ENCODE measurements at places on chromosomes 1 and 21. TPM values are rescaled to one million over a fixed set of nuclear protein-coding genes. Genes with fewer than 3 reads are reported as not detected.

GRCh38 chr1:95004013-95004412 lies 68.7 kb downstream of the ALG14 start:
- H3K4me1 ChIP-seq = no peaks in the 10 kb centered on the region
- no peak overlapping the region for H3K4me3 ChIP-seq
- H3K27me3 ChIP-seq = no peaks in the 10 kb centered on the region
- H3K27ac ChIP-seq = no peak overlapping the region
- H3K36me3 ChIP-seq = no peaks in the 10 kb centered on the region

- H3K4me3 ChIP-seq = no peak overlapping the region
- DNase-seq = no peak
- H3K4me1 ChIP-seq = peaks cover 8% of the 10 kb centered on the region
Observed at GRCh38 chr21:25970254-25970930, 200.2 kb downstream of the APP start.

The ZNF281 gene
- 11.2 TPM for total RNA-seq

The LCA5L gene
- total RNA-seq = 0.22 TPM

DNA sequence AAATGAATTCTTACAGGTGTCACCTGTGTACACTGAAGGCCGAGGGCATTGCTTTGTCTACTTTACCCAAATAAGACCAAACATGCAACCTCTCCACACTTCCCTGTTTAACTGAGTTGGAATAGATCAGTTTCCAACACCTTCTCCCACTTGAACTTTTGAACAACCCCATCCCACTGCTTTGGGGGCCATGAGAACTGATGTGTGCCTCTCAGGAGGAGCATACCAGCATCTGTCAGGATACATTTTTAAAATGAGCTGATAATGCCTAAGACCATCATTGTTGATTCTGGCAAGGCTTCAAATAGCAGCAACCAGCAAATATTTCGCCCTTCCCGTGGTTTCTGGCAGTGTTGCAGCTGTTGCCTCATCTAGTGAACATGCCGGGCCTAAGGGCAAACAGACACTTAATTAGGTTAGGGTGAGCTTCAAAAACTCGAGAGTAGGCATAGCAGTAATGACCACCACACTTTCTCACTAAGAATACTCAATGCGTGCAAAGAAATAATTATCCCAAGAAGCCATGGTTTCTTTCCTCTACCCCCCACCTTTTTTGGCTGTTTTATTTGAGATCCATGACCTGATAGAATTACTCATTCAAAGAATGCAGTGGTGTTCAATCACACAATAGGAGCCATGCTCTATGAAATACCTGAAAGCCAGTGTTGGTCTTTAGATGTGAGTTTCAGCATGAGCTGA lies 63.7 kb downstream of the MAP10 start:
- H3K4me1 ChIP-seq = no peaks in the 10 kb centered on the region
- no peak for DNase-seq
- H3K27ac ChIP-seq = no peak overlapping the region
- peaks cover 7% of the 10 kb centered on the region for H3K27me3 ChIP-seq
- H3K4me3 ChIP-seq = no peak overlapping the region
- H3K36me3 ChIP-seq = no peaks in the 10 kb centered on the region

GRCh38 chr1:162220009-162220539 lies 150.6 kb downstream of the NOS1AP start:
- no peak overlapping the region for H3K27ac ChIP-seq
- no peak overlapping the region for H3K4me3 ChIP-seq
- DNase-seq = no peak
- peaks cover 25% of the 10 kb centered on the region for H3K27me3 ChIP-seq

The SLC2A5 gene
- not detected for total RNA-seq

The GBP7 gene
- not detected for total RNA-seq

DNA sequence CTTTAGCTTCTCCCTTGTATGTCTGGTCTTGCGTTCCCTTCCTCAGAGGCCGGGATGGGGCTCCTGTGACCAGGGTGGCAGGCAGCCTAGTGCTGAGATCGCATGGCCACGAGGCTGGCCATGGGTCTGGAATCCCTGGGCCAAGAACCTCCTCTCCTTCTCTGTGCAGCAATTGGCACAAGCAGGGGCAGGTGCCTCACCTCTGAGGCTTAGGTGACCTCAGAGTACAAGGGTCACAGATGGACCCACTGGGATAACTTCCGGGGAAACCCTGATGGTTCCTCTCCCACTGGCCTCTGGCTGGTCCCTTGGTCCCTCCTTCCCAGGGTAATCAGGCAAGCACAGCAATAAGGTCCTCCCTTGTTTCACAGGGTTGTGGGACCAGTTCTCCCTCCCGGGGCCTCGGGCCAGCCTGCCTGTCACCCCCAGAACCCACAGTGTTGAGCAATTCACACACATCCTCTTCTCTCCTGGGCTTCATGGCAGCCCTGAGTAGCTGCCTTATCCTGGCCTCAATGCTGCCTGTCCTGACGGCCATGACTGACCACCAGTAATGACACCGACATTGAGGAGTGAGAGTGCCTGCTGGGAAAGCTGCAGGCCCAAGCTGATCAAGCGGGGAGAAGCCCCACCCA lies 38.6 kb downstream of the BMP8A start:
- H3K27me3 ChIP-seq = no peaks in the 10 kb centered on the region
- H3K4me3 ChIP-seq = no peak overlapping the region
- H3K27ac ChIP-seq = no peak overlapping the region
- H3K36me3 ChIP-seq = peaks cover 18% of the 10 kb centered on the region

- H3K27ac ChIP-seq = no peak overlapping the region
- no peaks in the 10 kb centered on the region for H3K4me1 ChIP-seq
- no peaks in the 10 kb centered on the region for H3K27me3 ChIP-seq
- no peak for DNase-seq
- H3K36me3 ChIP-seq = no peaks in the 10 kb centered on the region
Observed at GRCh38 chr21:17466166-17466565, 46.7 kb upstream of the CXADR start.

GRCh38 chr1:65119951-65120350 lies 28.1 kb upstream of the AK4 start:
- no peaks in the 10 kb centered on the region for H3K4me1 ChIP-seq
- no peak overlapping the region for H3K4me3 ChIP-seq
- H3K36me3 ChIP-seq = no peaks in the 10 kb centered on the region
- peaks cover 9% of the 10 kb centered on the region for H3K27me3 ChIP-seq
- DNase-seq = no peak

The SETSIP gene
- total RNA-seq = not detected

DNA sequence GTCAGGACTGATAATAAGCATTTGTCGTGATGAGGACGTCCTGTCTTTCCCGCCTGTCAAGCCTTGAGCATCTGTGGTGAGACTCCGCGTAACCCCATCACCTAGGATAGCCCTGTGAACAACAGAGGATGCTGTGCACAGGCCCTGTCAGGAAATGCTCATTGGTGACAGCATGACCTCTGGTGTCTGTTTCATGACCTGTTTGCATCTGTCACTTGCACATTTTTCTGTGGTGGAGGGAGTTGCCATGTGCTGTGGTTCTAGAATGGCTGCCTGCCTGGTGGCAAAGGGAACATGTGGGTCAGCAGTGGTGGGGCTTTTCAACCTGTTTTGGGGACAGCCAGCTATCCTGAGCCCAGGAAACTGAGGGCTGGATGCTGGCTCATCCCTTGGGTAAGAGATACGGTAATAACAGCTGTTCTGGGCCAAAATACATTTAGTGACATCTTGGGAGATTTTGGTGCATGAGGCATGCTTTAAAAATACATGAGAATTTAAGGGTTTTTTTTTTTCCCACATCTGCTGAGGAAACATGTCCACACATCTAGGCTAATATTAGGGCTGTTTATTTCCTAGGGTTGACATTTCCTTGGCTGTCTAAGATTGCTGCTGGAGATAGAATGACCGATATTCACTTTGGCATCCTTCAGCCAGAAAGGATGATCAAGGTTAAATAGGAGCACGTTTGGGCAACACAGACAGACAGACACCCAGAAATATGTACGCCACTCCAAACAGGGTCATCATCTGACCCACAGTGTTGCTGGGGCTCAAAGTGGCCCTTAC lies 52.9 kb downstream of the KCNC4 start:
- no peak overlapping the region for H3K4me3 ChIP-seq
- H3K27ac ChIP-seq = no peak overlapping the region
- DNase-seq = peak; percentile 32
- H3K36me3 ChIP-seq = no peaks in the 10 kb centered on the region
- no peaks in the 10 kb centered on the region for H3K4me1 ChIP-seq
- H3K27me3 ChIP-seq = peaks cover 3% of the 10 kb centered on the region

The ATG4C gene
- total RNA-seq = 14.6 TPM

- no peak for DNase-seq
- H3K36me3 ChIP-seq = peaks cover 33% of the 10 kb centered on the region
- no peaks in the 10 kb centered on the region for H3K27me3 ChIP-seq
- H3K4me3 ChIP-seq = no peak overlapping the region
Observed at GRCh38 chr1:3881193-3881480, 18.9 kb downstream of the C1orf174 start.

GRCh38 chr1:234643111-234643849 lies 33.3 kb upstream of the IRF2BP2 start:
- no peaks in the 10 kb centered on the region for H3K27me3 ChIP-seq
- DNase-seq = no peak
- H3K27ac ChIP-seq = no peak overlapping the region
- no peaks in the 10 kb centered on the region for H3K36me3 ChIP-seq

DNA sequence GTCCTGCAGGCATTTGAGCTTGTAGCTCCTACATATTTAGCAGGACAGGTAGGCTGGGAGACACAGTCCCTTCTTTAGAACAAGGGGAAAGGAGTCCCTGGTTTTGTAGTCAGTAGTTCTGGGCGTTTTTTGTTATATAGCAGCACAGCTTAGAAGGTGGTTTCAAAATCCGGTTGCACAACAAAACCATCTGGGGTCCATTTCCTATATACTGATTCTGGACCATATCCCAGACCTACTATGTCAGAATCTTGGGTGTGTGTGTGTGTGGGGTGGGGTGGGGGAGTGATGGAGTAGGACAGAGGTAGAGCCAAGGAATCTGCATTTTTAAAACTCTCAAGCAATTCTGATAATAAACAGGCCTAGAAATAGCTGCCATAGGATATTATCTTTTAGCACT lies 21.6 kb downstream of the METTL13 start:
- no peak overlapping the region for H3K4me3 ChIP-seq
- no peak overlapping the region for H3K27ac ChIP-seq
- no peaks in the 10 kb centered on the region for H3K36me3 ChIP-seq
- no peaks in the 10 kb centered on the region for H3K27me3 ChIP-seq
- H3K4me1 ChIP-seq = peaks cover 3% of the 10 kb centered on the region
- DNase-seq = no peak

DNA sequence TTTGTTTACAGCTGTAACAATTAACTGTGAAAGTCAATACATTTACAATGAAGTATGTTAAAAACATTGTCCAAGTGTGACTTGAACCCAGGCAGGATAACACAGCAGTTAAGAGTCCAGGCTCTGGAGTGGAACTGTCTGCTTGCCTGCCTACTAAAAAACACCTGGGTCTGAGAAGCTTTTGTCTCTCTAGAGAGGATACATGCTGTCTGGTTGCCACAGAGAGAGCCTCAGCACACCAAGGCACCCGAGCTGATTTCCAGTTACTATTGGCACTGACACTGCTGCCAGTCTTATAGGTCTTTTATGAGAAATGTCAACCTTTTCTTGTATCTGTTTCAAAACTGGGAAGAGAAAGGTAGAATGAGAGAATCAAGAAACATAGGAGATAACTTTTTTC lies 20.2 kb upstream of the RALGPS2 start:
- H3K27ac ChIP-seq = no peak overlapping the region
- H3K4me3 ChIP-seq = no peak overlapping the region
- no peak for DNase-seq
- H3K27me3 ChIP-seq = peaks cover 29% of the 10 kb centered on the region
- no peaks in the 10 kb centered on the region for H3K36me3 ChIP-seq

DNA sequence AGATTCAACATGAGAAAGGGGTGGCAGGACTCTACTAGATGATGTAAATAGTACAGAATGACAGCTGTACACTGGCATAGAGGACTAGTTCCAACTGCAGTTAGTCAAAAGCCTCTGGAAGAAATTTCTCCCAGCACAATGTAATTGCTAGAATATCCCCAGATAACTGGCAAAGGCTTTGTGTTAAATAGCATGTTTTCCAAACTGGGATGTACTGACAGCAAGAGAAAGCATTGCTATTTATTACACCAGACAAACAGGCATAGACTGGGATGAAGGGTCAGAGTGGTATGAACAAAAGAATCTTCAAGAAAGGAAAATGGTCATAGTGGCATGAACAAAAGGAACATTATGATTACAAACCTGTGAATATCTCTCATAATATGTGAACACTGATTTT lies 115.9 kb upstream of the CXADR start:
- H3K27ac ChIP-seq = no peak overlapping the region
- no peaks in the 10 kb centered on the region for H3K36me3 ChIP-seq
- H3K4me3 ChIP-seq = no peak overlapping the region
- no peaks in the 10 kb centered on the region for H3K4me1 ChIP-seq
- DNase-seq = no peak

- H3K36me3 ChIP-seq = no peaks in the 10 kb centered on the region
- H3K27ac ChIP-seq = no peak overlapping the region
- H3K27me3 ChIP-seq = peaks cover 2% of the 10 kb centered on the region
- no peak overlapping the region for H3K4me3 ChIP-seq
- H3K4me1 ChIP-seq = no peaks in the 10 kb centered on the region
Observed at GRCh38 chr1:82836973-82837680, 1036.4 kb downstream of the ADGRL2 start.

The SPRR4 gene
- total RNA-seq = not detected

The ATP1A4 gene
- not detected for total RNA-seq

DNA sequence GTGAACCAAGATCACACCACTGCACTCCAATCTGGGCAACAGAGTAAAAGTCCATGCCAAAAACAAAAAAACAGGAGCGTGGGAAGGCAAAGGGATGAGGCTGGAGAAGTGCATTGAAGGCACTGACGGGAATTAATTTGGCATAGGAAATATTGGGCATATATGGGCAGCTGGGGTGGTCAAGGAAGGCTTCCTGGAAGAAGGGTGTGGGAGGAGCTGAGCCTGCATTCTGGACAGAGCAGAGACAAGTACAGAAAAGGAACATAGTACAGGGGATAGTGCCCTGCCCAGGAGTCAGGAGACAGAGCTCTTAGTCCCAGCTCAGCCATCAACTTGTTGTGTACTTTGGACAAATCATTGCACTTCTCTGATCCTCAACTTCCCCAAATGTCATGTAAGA lies 11.7 kb downstream of the SDC3 start:
- no peak for DNase-seq
- H3K27me3 ChIP-seq = peaks cover 2% of the 10 kb centered on the region
- no peaks in the 10 kb centered on the region for H3K36me3 ChIP-seq
- no peak overlapping the region for H3K4me3 ChIP-seq

- H3K4me1 ChIP-seq = peaks cover 55% of the 10 kb centered on the region
- no peak overlapping the region for H3K27ac ChIP-seq
- no peak for DNase-seq
- H3K27me3 ChIP-seq = no peaks in the 10 kb centered on the region
- H3K36me3 ChIP-seq = peaks cover 31% of the 10 kb centered on the region
- no peak overlapping the region for H3K4me3 ChIP-seq
Observed at GRCh38 chr1:111690306-111690617, 48.9 kb downstream of the INKA2 start.

- no peak overlapping the region for H3K4me3 ChIP-seq
- H3K27ac ChIP-seq = no peak overlapping the region
- peak; percentile 33 for DNase-seq
Observed at GRCh38 chr1:41955461-41956159, 36.9 kb upstream of the HIVEP3 start.

GRCh38 chr1:1285611-1286311 lies 5.5 kb downstream of the SCNN1D start:
- DNase-seq = no peak
- no peaks in the 10 kb centered on the region for H3K36me3 ChIP-seq
- H3K27ac ChIP-seq = no peak overlapping the region
- H3K4me1 ChIP-seq = peaks cover 3% of the 10 kb centered on the region

- H3K27ac ChIP-seq = no peak overlapping the region
- H3K4me3 ChIP-seq = no peak overlapping the region
- no peaks in the 10 kb centered on the region for H3K4me1 ChIP-seq
Observed at GRCh38 chr1:112448904-112449629, 53.1 kb downstream of the CTTNBP2NL start.
